ENCODE measurements at places on chromosomes 3 and 15. TPM values are rescaled to one million over a fixed set of nuclear protein-coding genes. Genes with fewer than 3 reads are reported as not detected.

GRCh38 chr3:128252083-128252482 lies 98.8 kb downstream of the EEFSEC start:
- DNase-seq, result no peak

GRCh38 chr3:194133661-194134230 lies 2.2 kb upstream of the HES1 start:
- no peak for DNase-seq

DNA sequence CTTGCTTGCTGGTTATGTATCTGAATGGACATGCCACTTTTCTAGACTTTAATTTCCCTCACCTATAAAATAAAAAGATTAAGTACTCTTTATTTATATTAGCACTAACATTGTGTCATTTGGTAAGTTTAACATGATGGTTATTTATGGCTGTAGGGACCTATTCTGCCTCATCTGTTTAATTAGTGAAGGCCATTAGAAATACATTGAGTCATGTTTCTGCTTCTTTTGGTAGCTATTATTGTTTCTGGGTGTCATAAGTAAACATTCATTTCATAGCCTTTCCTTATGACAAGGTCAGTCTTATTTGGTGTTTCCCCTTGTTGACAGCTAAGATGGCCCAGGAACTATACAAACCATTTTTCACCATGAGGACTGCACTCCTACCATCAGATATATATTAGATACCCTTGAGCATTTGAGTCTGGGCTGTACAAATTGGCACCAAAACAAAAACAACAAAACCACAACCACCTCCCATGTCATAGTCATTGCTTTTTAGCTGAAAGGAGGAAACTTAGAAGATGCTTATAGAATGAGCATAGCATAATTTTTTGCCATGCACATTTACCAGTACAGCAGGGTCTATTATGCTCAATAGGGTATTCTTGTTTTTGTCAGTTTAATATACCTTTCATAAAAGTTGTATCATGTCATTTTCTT lies 39.3 kb downstream of the SRP14 start:
- DNase-seq, result no peak

GRCh38 chr3:160001148-160001760 lies 12.6 kb downstream of the IL12A start:
- DNase-seq, result no peak

DNA sequence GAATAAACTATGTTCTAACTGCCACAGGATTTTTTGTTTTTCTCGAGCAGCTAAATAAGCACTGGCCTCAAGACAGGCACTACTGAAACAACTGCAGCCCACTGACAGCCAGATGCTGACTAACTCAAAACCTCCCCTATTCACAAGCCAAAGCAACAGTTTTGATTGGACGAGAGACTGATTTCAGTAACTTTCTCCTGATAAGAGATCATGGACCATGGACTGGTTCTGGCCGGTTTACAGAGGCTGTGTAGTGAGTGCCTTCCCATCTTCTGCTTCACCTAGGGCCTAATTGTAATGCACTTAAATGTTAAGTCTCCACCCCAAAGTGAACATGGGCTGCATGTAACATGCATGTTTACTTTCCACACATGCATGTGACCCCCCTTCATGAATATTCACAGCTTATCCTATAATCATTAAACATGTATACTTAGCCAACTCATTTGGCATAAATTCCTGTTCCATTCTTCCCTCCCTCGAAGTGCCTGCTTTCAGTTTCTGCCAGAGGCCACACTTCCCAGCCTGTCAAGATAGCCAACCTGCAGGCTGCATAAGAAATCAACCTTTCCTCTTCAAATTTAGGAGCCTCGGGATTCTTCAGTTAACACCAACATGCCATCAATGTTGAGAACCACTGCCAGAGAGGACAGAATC lies 108.2 kb downstream of the ULK4 start:
- DNase-seq, result no peak

DNA sequence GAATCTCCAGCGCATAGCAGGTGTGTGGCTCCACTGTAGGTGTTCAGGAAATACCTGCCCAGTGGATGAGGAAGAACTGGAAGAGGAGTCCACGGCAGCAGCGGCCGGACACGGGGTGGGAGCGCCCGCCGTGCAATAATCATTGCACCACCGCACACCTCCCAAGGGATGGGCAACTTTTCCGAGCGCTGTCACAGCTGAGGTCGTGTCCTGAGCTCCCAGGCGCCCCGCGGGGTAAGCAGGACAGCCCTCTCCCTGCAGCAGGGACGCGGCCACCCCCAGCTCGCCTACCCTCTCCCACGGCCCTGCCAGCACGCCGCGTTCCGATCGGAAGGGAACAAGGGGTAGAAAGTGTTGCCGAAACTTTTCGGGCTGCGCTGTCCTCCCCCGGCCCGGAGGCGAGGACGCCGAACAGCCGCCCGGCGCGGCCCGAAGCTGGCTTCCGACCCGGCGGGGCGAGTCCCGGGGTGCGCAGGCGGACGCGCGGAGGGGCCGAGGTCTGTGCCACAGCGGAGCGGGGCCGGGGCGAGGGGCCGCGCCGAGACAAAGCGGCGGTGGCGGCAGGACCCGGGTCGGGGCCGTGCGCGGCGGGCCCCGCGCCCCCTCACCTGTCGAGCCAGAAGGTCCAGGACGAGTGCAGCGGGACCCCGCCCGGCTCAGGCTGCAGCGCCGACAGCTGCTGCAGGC lies 475 bp downstream of the EIF4E3 start:
- DNase-seq, result no peak

DNA sequence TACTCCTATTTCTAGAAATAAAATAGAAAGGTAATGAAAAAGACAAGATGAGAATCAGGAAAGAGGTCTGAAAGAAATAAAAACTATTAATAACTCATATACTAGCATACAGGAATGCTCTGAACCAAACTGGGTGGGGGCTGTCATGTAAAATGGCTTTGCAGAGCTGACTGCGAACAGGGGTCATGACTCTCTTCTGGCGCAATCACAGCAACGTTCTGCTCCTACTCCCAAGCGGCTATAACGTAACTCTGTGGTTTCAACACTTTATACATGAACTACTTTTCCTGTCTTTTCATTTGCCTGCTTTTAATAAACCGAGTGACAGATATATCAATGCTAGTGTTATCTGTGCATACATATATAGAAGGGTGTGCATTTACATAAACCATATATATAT lies 116.7 kb downstream of the DLG1 start:
- DNase-seq, result no peak

Gene GRAMD2A
- polyA plus RNA-seq, result 0.19 TPM

Gene MED12L
- polyA plus RNA-seq, result 0.11 TPM

Gene GHSR
- not detected for polyA plus RNA-seq

Gene SMC4
- 14.5 TPM for polyA plus RNA-seq

All from urinary bladder (tissue), 4 donors.